Kidney (tissue), 22 donors: ENCODE measurements at places on chromosomes 16 and 17.

DNA sequence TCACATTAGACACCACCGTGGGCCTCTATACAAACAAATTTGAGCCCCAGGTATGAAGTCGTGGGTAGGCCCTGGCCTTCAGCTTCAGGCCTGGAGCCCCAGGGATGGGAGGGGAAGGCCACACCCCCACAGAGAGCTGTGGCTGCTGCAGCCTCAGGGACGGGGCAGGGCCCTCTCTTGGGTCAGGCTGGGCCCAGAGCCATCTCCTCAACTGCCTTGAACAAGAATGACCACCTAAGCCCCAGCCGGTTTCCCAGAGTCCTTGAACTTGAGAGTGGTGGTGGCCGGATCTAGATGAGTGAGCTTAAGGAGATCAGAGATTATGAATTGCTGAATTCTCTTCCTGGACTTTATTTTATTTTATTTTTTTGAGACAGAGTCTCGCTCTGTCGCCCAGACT is 18.6 kb downstream of the SCNN1B start:
- DNase-seq, result peak; percentile 24

DNA sequence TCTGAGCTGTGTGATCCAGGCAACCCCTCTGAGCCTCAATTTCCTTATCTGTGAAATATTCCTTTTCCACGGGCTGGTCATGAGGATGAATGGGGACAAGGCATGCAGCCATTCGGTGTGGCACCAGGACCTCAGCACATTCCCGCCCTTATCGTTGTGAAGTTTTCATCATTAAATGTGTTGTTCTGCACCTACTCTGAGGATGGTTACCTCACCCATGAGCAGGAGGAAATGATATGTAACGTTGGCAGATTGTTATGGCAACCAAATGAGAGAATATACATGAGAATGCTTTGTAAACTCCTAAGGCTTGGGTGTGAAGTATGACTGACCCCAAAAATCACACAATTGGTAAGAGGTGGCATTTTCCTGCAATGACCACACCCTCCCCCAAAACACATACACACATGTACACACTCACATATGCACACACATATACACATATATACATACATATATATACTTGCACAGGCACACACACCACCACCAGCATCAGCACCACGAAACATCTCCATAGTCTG is 39.5 kb downstream of the SMARCE1 start:
- no peak for DNase-seq

GRCh38 chr16:74463888-74464287 is 42.6 kb upstream of the CLEC18B start:
- no peak for DNase-seq

DNA sequence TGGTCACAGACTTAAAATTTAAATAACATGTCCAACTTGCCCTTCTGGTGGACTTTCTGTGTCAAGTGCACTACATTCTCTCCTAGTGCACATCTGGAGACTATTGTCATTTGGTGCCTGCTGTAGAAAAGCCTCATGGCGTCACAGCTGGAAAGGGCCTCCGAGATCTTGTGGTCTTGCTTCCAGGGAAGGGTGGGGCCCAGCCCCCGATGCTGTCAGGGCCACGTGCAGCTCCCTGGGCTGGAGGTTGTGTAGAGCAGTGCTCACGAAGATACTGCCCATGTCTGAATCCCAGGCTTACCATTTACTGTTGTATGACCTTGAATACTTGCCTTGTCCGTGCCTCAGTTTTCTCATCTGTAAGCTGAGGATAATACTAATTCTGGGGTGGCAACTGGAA is 6.8 kb upstream of the MPRIP start:
- no peak for DNase-seq
